ENCODE measurements at places on chromosomes 1 and 21.

DNA sequence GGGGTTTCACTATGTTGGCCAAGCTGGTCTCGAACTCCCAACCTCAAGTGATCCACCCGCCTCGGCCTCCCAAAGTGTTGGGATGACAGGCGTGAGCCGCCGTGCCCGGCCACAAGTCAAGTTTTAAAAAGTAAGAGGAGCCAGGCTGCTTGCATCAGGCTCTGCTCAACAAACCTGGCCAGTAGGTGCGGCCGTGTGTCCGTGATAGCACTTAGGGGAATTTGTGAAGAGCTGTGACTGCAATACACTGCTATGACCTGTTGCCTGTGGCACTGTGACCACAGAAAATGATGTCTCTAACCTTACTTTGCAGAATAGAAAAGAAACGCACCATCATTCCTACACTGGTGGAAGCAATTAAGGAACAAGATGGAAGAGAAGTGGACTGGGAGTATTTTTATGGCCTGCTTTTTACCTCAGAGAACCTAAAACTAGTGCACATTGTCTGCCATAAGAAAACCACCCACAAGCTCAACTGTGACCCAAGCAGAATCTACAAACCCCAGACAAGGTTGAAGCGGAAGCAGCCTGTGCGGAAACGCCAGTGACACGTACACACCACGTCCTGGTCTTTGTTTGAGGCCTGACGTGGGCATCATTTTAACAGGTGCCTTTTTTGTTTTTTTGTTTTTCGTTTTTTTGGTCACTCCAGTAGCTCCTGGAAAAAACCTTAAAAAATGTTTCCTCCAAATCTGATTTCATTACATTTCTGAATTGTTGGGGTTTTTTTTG is 16.7 kb downstream of the C1orf174 start:
- DNase-seq, result no peak

DNA sequence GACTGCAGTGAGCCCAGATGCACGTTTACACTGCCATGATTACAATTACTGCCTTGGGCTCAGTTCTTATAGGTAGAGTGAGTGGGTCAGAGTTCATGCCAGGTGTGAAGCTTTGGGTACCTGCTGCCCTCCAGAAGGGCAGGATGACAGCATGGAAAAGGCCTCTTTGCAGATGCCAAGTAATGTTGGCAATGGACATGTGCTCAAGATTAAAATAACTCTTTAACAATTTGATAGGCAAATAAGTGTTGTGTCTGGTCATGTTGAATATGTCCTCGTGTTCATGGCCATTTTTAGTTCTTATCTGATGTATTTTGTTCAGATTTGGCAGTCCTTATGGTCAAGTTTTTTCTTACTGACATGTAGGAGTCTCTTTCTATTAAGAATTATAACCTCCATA is 34.8 kb downstream of the S100B start:
- DNase-seq, result no peak

DNA sequence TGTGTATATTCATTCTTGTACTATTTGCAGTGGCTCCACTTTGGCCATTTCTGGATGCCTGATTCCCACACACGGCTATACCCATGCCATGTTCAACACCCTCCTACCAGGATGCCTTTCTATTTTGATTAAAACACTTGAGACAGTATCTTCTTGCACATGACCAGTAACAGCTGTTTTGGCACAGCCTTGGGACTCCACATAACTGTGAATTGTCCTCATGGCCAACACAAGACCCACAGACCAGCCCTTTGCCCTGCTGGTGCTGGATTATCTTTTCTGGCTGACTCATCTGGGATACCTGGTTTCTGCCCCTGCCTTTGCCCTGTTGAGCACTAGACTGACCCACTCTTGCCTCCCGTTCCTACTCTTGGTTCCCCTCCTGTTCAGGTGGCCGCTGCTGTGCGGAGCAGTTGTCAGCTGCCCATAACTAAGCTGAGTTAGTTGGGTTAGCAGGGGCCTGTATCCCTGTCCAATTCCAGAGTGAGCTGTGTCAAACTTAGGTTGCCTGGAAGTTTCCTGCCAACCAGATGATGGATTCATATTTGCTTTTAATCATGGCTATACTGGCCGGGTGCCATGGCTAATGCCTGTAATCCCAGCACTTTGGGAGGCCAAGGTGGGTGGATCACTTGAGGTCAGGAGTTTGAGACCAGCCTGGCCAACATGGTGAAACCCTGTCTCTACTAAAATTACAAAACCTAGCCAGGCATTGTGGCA is 10.8 kb upstream of the EYA3 start:
- DNase-seq, result no peak

GRCh38 chr1:167268347-167268787 is 47.7 kb downstream of the POU2F1 start:
- DNase-seq, result no peak

- no peak for DNase-seq
Observed at GRCh38 chr1:1021920-1022259, 2.0 kb downstream of the AGRN start.

DNA sequence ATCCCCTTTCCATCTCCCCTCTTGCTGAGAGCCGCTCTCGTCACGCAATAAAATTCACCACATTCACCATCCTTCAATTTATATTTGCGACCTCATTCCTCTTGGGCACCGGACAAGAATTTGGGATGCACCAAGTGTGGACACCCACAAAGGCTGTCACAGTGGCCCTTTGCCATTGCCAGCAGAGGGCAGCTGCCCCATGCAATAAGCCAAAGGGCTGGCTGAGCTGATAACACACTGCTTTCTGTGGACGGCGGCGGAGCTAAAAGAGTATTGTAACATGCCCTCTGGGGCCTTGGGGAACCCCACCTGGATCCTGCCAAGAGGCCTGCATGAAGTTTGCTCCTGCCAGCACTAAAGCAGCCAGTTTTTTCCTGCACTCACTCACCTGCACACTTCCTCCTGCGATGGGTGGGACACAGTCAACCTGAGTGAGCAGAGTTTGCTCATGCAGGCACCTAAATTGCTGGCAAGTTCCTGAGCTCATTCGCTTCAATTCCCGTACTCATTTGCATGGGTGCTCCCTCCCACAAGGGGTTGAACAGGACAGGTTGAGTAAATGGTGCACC is 792.3 kb upstream of the ADAMTS5 start:
- no peak for DNase-seq

GRCh38 chr1:181769846-181770245 is 286.5 kb downstream of the CACNA1E start:
- no peak for DNase-seq

DNA sequence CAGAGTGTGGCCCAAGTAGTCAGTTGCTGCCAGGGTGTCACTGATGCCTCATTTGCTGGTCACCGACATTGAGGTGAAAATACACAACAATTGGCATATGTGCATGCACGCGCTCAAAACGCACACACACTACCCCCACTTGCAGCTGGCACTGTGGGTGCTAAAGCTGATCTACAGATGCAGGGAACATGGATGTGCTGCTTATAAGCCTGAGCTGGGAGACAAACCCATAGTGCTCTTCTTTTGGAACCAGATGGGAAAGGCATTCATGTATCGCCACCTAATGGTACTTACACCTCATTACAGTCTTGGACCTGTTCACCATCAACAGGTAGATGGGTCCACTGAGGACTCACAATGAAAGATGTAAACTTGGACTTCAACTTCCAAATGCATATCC is 70.3 kb upstream of the CAMK1G start:
- DNase-seq, result no peak

DNA sequence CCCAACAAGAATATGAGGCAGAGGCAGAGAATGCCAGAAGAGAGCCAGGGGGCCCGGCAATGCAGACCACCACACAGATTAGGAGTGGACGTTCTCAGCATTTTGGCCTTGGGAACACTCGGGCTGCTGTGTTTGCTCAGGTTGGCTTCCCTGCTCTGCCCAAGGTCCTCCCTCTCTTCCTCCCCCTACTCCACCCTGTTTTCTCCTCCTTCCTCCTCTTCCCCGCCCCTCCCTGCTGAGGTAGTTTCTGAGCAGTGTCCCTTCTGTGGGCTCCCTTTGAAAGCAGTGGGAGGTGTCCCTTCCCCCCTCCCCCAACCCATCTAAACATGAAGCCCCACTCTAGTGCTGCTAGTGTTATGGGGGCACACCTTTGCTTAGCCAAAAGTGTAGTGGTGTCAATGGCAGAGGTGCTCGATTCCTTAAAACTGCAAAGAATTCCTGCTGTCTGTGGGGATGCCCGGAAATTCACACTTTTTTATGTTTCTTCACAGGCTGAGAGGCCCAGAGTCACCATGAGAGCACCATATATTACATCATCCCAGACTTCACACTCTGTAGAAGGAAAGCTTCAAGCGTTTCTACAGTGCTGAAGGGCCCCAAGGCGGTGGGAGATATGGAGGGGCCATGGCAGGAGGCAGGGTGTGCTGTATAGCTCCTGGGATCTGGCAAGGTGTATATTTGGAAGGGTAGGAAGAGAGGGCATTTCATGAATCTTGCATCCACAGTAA is at the start of gene HHIPL2:
HHIPL2 (minus strand) TSS at position 161 of the 728 bp plus-strand sequence; CDS start at position 101, 60 bp downstream.
- DNase-seq, result no peak

GRCh38 chr1:46477153-46477929 is 12.3 kb upstream of the DMBX1 start:
- DNase-seq, result peak; percentile 77

Measured in stimulated activated CD4-positive, alpha-beta T cell treated with anti-CD3 and anti-CD28 coated beads, Interleukin-1b, Interleukin-23, amount 100 ng/mL, for 48 hours (primary cell).